ENCODE measurements at places on chromosomes 4 and X.

GRCh38 chr4:159012381-159012780 lies 90.5 kb upstream of the RAPGEF2 start:
- DNase-seq, result no peak

- DNase-seq, result no peak
These were observed 40.9 kb downstream of the P2RY8 start for GRCh38 chrX:1496076-1496475.

DNA sequence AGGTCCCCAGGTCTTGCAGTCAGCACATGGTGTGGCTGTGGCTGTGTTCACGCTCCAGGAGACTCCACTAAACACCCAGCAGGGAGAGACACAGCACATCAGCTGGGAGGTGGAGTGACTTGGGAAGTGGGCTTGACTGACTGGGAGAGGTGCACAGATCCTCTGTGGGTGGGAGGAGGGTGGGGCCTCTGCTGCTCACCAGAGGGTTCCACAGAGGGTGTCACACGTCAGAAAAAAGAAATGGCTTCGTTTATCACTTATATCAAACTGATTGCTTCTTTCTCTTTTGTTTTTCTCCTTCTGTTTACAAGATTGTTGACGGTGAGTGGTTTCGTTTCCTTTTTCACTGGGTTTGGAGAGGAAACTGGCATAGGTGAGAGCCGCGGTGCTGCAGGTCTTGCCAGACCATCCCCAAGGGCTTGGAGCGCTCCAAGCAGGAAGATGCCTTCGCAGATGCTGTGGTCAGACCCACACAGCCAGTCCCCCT lies 24.8 kb upstream of the FAM193A start:
- no peak for DNase-seq

DNA sequence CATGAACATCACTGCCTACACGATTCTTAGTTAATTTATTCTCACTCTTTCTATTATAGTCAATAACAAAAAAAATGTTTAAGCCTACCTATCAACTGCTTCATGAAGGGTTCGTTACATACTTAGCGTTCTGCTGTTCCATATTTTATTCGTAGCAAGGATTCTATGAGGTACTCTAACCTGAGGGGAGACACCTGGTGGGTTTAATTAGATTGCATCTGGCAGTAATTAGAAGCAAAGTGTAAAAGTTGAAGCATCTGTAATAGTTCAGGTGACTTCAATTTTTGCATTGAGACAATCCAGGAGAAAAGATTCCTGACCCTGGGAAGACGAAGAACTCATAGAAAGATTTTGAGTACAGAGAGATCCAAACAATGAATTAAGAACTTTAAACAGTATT lies 1655.8 kb upstream of the TENM3 start:
- no peak for DNase-seq

DNA sequence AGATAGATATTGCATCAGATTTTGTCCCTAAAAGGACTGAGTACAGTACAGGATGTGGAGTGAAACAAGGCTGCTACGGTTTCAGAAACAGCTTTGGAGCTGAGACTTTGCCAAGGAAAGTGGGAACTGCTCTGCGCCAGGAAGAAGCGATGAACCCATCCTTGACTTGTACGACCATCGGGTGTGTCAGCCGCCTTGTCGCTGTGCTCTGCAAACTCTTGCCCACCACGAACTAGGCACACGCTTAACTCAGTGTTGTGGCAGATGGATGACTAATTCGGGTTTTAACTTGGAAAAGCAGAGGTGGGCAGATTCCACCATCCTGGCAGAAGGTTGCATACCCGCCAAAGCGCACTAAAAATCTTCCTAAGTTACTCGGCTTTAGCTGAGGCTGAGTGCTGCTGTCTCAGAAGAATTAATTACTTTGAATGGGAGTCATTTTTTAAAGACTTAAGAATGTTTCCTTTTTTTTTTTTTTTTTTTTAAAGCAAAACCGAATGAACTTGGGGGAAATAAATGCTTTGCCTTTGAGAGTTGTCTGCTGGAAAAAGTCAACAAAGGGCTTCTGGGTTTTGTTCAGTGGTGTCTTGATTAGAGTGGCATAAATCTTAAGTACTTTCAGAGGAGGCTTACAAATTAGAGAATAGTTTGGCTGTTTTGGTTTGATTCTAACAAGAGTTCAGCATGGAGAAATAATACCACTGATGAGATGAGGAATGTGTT lies 69.5 kb downstream of the SHROOM2 start:
- DNase-seq, result no peak

DNA sequence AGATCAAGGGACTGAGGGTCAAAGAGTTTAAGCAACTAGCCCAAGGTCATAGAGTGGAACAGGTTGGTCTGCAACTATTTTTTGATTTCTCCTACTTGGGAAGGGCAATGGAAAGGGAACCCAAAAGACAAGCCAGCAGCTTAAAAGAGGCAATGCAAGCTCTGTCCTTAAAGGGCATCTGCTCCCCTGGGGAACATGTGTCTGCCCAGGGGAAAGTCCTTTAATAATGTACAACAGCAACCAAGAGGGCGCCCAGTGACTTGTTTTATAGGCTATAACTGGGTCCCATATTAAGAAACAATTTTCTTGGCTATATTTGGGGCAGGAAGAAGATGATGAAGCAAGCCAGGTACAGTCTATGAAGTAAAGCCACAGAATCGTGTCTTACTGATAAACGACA lies 54.7 kb upstream of the RBM47 start:
- no peak for DNase-seq

GRCh38 chrX:98939456-98939855 lies 1470.6 kb downstream of the PCDH19 start:
- no peak for DNase-seq

DNA sequence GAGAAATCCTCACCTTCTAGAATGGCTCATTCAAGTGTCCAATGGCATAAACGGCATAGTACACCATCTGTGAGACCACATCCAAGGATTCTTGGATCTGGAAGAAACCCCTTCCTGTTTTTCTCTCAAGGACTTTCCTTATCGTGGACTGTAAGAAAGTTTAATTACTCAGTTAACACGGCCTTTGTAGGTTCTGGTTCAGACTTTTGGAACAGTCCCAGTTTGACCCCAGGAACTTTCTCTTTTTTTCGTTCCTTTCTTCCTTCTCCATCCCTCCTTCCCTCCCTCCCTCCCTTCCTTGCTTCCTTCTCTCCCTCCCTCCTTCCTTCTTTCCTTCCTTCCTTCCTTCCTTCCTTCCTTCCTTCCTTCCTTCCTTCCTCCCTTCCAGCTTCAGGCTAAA lies 343.5 kb upstream of the SMIM31 start:
- DNase-seq, result no peak

GRCh38 chrX:65575022-65575421 lies 40.4 kb upstream of the LAS1L start:
- no peak for DNase-seq

GRCh38 chr4:54495091-54495490 lies 162.7 kb upstream of the KIT start:
- DNase-seq, result no peak

DNA sequence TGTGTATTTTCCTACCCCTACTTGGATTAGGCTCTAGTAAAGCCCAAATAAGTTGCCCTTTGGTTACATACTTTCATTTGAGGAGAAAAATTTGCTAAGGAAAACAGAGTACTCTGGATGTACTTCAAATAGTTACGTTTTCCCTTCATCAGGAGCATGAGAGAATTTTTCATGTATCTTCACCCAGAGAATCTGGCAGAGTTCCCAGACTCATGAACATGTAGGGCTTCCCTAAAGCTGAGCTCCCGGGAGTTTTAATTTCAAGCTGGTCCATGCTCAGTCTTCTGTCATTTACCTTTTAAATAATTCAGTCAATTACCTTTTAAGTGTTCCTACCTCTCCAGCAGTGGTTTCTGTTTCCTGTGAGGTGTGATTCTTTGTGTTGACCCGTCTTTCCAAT lies 367.5 kb upstream of the GRID2 start:
- no peak for DNase-seq

DNA sequence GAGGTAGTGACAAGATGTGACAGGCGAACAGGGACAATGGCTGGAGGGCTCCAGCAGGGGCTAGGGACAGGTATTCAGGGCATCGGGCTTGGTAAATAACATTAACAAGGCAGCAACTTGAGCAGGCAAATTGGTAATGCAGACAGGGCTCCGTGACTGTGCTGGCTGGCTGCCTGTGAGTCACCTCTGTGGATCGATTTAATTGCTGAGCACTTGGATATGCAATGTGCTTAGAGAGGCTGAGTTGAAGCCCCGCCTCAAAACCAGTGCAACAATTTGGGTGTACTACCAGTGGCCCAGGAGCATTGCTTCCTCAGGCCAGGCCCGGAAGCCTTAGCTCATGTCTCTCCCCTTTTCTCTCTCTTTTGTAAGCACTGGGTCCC lies 19.5 kb downstream of the CNGA2 start:
- DNase-seq, result no peak

DNA sequence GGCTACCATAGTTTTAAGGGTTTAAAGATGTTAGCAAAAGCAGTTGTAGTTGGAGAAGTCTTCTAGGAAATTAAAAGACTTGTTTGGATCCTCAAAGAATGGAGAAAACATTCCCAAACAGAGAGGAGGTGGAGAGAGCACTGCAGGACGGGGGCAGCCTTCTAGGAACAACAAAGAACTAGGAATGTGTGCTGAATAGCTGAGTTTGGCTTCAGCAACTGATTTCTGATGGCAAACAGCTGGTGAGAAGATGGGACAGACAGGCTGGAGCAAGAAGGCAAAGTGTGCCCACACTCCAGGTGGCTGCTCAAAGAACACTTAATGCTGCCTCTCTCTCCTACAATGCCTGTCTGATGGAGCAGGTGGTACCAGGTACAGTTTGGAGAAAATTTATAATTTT lies 1331.1 kb downstream of the ADGRL3 start:
- DNase-seq, result no peak

- DNase-seq, result no peak
These were observed 107.0 kb downstream of the REPS2 start for GRCh38 chrX:17053502-17053901.

DNA sequence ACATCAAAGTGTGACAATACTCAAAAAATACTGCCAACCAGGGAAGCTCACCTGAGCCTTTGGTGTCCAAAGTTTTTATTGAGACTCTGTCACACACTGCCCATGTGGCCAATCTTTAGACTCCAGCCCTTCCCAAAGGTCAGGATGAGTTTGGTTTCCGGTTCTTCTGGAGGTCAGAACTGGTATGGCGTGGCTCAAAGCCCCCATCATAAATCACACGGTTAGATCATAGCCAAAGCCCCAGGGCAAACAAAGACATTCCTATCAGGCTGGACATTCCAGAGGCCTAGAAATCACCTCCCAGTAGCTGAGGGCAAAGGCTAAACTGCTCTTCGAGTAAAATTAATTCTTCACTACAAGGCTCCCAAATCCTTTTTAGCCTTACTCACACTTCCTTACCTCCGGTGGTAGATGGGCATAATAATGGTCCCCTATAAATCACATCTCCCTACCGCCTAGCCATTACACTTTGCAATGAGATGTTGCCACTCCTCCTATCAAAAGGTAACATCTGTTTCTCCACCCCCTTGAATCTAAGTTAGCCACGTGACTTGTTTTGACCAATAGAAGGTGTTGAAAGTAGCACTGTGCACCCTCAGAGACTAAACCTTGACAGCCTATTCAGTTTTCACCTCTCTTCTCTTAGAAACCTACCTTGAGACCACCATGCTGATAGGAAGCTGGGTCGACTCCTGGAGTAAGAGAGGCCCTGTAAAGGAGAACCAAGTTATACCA lies 137.8 kb upstream of the DUSP21 start:
- no peak for DNase-seq

Measured in GM12891 (cell line).